ENCODE measurements at places on chromosomes 13 and 19.

GRCh38 chr13:33034882-33035520, 18.8 kb downstream of the KL start:
- no peak for DNase-seq

- no peak for DNase-seq
Observed at GRCh38 chr19:42284591-42285341, 15.7 kb downstream of the CIC start.

GRCh38 chr13:74144269-74144668, 10.1 kb upstream of the KLF12 start:
- DNase-seq, result no peak

GRCh38 chr19:46009530-46010510, 13.0 kb downstream of the PGLYRP1 start:
- DNase-seq, result no peak

DNA sequence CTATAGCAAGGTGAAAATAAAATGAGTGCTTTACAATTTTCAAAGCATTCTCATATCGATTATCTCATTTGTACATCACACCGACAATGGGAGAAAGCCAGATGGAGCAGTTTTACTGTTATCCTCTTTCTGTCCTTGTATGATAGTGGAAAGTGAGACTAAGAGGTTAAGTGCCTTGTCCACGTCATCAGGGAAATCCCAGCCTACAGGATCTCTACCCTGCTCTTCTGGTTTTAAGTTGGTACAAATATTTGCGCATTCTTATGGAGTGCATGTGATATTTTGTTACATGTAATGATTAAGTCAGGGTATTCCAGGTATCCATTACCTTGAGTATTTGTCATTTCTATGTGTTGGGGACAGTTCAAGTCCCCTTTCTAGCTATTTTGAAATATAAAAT, 12.4 kb upstream of the ENOX1 start:
- no peak for DNase-seq

GRCh38 chr19:29308977-29309590, 96.1 kb upstream of the UQCRFS1 start:
- peak; percentile 81 for DNase-seq

DNA sequence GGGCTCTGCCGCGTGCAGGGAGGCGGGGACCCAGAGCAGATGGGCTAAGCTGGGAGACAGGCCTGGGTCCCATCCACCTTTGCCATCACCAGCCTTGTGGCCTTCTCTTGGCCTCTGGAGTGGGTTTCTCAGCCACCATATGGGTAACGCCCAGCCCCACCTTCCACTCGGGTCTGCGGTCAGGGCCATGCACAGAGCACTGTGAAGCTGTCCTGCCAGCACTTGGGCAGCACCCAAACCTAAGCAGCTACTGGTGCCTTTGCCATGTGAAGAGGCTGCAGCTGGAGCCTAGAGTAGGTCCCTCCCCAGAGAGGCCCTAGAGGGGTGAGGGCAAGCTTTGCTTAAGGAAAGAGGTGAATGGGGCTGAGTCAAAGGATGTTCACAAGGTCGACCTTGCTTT, 24.1 kb upstream of the NPAS1 start:
- DNase-seq, result no peak

- no peak for DNase-seq
Observed at GRCh38 chr19:38449518-38449917, 16.0 kb downstream of the RYR1 start.

Data from NCI-H1436 treated with DMSO at 0.1 percent for 48 hours (cell line).